GM20000 (cell line): ENCODE measurements at places on chromosomes 7 and 10.
A peak's percentile ranks its signal among the peaks of the same experiment; 100 is the strongest.

GRCh38 chr10:124952123-124952522 lies 10.2 kb downstream of the ZRANB1 start:
- DNase-seq: no peak

- no peak for DNase-seq
Observed at GRCh38 chr7:92758796-92759431, 77.5 kb downstream of the CDK6 start.

GRCh38 chr10:64067009-64067606 lies 545.9 kb downstream of the REEP3 start:
- no peak for DNase-seq

DNA sequence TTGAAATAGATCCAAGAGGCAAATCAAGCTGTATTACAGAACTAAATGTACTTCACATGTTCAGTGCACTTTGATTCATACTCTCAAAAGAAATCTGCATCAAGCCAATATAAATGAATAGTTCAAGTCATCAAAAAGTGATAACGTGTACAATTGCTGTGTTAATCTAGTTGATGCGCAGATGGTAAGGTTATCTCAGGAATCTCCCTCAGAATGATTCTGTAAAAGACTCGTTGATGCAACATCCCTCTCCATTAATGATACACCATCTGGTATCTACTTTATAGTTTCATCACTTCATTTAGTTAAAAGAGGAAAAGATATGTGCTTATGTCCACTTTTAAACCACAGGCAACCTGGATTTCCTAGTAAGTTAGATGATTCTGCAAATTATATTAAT lies 200.6 kb downstream of the CHCHD3 start:
- no peak for DNase-seq

DNA sequence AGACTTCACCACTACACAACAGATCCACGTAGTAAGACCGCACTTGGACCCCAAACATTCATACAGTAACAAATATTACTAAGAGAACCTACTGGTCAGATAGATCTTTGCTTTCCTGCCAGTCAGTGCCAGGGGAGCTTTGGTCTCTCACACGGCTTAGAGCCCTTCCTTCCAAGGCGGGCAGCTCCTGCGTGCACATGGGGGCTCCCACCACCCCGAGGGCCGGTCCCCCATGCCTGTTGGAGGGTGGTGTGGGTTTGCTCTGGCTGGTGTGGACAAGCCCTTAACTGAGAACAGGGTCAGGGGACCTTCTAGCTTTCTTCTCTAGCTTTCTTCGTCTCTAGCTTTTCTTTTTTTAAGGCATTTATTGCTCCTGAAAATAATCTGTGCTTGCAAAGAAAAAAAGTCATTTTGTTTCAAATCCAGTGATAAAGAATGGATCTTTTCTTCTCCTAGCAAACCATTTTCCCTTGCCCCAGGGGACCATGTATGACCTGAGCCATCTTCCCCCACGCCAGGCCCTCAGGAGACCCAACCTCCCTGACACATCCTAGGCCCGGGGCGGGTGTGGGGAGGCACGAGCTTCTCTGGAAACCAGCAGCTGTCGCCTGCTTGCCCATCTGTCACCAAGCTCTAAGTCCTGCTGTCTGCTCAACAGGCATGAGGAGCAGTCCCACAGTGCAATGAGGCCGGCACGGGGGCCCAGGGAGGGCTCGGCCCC lies 591.1 kb downstream of the PTPRN2 start:
- no peak for DNase-seq

DNA sequence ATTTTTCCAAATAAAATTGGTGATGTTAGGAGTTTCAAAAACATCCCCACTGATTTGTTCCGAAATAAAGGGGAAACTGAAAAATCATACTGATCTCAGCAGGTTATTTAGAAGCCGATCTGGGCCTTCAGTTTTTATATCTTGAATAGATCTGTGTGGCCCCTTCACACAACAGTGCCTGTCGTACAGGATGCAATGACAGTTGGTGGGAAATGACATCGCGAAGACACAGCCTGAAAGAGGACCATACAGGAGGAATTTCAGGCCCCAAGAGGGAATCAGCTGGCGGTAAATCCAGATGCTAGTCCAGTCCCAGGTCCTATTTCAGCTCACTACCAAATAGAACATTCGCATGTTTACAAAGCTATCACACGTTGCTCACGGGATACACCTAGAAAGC lies 3.0 kb downstream of the H2BK1 start:
- DNase-seq: no peak

DNA sequence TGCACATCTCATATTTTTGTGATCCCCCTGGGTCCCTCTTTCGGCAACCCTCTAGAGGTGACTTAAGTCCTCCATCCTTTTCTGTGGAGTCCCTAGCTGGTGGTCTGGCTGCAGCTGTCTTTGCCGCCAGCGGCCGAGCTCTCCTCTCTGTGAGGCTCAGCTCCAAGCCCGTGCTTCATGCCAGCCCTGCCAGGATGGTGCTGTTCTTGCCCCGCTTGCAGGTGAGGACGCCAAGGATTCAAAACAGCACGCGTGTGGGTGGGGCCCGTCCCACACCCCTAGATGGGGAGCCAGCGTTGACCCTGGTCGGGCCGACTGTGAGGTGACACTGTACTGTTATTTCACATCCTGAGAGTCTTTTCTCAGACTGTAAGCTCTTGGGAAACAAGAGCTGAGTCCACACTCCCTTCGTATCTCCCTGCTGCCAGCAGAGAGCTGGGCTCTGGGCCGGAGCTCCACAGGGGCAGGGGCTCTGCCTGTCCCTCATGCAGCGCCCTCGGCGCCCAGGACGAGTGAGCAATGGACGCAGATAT lies 36.6 kb upstream of the GJD4 start:
- DNase-seq: no peak

GRCh38 chr10:91976317-91977051 lies 52.9 kb downstream of the BTAF1 start:
- no peak for DNase-seq

DNA sequence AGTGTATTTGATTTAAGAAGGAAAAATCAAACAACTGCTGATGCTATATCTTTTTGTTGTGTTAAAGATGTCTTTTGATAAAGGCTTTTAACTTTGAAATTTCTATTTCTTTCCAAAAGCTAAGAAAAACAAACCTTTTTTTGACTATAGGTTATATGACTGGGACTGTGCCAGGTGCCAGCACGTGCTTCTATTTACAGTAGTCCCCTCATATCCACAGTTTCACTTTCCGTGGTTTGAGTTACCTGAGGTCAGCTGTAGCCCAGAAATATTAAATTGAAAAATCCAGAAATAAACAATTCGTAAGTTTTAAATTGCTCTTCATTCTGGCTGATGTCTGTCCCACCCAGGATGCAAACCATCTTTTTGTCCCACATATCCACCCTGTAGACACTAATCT lies 104.3 kb downstream of the BBS9 start:
- DNase-seq: no peak

GRCh38 chr7:110187877-110188554 lies 902.9 kb upstream of the LRRN3 start:
- no peak for DNase-seq

DNA sequence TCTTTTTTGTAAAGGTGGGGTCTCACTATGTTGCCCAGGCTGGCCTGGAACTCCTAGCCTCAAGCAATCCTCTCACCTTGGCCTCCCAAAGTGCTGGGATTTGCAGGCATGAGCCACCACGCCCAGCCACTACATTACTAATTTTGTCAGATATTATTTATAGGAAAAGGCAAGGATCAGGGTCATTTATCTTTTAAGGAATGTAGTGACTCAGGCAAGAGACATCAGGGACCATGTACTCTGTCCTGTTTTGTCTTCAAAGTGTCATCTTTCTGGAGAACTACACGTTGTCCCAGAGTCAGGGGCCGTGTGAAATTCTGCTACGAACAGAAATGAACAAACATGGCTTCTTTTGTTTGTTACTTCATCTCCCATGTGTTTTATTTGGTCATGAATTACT lies 105.3 kb downstream of the NPTX2 start:
- no peak for DNase-seq

- DNase-seq: no peak
Observed at GRCh38 chr7:216360-217300, 24.3 kb downstream of the FAM20C start.

GRCh38 chr10:110076559-110077318 lies 69.0 kb downstream of the ADD3 start:
- DNase-seq: peak; percentile 10

- DNase-seq: no peak
Observed at GRCh38 chr10:20117471-20117870, 301.2 kb downstream of the PLXDC2 start.

- no peak for DNase-seq
Observed at GRCh38 chr10:113751181-113751732, at the start of gene PLEKHS1. Gene PLEKHS1, plus strand, starts transcription at chr10:113751682. Its CDS starts 3,596 bp downstream, at chr10:113755278.

GRCh38 chr7:75054744-75055143 lies 18.9 kb downstream of the RCC1L start:
- DNase-seq: no peak

GRCh38 chr10:79244841-79245504 lies 102.3 kb upstream of the PPIF start:
- peak; percentile 77 for DNase-seq

DNA sequence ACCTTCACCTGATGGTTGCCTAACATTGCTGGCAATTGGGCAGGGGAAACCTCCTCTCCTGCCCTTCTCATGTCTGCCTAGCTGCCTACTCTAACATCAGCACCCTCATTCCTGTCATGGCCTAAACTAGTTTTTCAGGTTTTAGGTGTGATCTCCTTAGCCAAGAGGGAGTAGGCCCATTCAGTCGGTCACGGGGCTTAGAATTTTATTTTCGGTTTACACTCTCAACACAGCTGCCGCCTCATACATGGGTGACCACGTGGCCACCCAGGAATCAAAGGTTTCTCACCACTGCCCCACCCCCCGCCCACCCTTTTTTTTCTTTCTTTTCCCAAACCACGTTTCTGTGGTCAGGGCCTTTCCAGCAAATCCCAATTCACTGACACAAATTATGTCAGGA lies 97.2 kb downstream of the RALA start:
- no peak for DNase-seq

DNA sequence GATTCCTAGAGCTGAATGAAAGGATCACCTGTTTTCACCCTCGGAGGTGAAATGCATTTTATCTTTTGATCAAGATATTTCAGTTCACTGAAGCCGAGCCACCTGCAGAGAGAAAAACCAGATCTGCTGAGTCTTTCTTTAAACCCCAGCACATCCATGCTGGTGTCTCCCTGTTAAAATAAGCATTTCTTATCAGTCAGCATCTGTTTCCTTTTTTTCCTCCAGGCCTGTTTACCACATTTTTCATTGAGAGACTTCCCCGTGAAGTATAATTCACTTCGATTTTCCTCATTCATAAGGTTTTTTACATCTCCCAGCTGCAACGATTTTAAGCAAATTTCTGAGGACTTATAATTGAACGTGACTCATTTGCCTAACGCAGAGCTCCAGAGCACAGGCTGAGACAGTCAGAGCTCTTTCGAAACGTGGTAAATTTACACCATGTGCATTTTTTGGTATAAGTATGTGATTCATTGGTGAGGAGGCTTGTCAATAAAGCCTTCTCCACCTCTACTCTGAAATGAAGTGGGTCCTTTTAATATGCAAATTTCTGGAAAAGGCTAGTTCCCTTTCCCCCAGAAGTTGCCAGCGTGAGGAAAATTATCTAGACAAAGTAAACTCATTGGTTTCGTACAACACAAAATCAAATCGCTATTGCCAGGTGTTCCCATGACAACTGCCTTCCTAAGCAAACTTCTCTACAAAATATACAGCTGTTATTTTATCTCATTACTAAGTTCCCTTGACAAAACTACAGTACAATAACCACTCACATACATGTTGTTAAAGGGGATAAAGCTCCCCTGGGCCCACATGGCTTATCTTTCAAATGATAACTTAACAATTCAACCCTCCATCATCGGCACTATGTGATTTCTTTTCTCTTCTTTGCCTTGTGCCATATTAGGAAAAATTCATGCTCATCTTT lies 374.8 kb upstream of the AKR1E2 start:
- no peak for DNase-seq

DNA sequence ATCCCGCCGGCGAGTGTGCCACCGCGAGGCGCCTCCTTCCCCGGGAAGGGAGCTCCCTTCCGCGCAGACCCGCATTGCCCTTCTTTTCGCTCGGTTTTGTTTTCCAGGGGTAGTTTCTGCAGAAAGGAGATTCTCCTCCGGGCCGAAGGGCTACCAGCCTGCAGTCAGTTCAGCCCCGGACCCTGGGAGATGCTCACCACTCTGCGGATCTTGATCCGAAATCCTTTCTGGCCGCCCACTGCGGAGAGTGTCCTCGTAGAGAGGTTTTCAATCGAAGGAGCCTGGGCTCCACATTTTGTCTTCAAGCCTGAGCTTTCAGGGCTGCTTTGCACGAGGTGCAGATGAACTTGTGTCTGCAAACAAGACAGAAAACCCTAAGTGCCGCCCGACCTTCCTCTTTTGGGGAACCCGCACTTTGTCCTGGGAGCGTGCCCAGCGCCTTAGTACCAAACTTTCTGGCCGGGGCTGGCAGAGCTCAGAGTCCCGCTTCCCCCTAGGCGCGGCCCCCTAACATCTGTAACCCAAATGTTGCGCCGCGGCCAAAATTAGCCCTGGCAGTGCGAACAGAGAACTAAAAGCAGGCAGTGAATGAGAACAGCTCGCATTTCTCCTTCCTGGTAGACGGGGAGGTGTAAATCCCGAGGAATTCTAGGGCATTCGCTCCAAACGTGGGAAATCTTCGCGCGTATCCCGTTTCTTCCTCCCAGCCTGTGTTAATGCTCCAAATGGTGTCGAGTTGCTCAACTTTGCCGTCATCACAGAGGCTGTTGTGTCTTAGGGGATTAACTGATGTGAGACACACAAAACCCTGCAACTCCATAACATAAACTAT lies 6.7 kb upstream of the EN2 start:
- no peak for DNase-seq

DNA sequence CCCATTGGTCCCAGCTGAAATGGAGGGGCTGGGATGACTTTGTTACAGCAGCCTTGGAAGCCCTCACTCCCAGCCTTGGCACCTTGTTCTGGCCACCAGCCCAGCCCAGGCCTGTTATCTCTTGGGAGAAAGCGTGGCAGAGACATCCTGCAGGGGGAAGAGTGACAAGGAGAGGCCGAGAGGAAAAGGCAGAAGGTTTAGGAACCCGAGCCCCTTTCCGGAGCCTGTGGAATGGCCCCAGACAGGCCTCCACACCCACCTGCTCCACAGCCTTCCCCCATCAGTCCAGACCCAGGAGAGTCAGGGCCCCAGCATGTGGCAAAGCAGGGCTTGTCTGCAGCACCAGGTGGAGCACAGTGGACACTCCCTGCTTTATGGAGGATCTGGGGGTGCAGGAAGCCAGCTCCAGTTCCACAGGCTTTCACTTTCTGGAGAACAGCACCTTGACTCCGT lies 24.1 kb upstream of the TRIM8 start:
- DNase-seq: no peak

GRCh38 chr7:44476313-44476712 lies 14.1 kb downstream of the NUDCD3 start:
- DNase-seq: no peak

- DNase-seq: peak; percentile 39
Observed at GRCh38 chr10:59873896-59874295, 32.5 kb downstream of the CCDC6 start.

- DNase-seq: no peak
Observed at GRCh38 chr10:127193125-127193524, 3.3 kb downstream of the INSYN2A start.
